ENCODE measurements at places on chromosomes 13 and 19.
A peak's percentile ranks its signal among the peaks of the same experiment; 100 is the strongest.

GRCh38 chr13:95445131-95445530 is 107.4 kb upstream of the CLDN10 start:
- no peak for DNase-seq

GRCh38 chr13:108588516-108588915 is 40.9 kb upstream of the MYO16 start:
- DNase-seq, result no peak

GRCh38 chr19:44741258-44741731 is 7.2 kb upstream of the BCL3 start:
- DNase-seq, result no peak

GRCh38 chr19:56692206-56692895 is 20.8 kb upstream of the ZNF835 start:
- no peak for DNase-seq

GRCh38 chr19:14381689-14382474 is 638 bp downstream of the ADGRE5 start:
- peak; percentile 52 for DNase-seq

DNA sequence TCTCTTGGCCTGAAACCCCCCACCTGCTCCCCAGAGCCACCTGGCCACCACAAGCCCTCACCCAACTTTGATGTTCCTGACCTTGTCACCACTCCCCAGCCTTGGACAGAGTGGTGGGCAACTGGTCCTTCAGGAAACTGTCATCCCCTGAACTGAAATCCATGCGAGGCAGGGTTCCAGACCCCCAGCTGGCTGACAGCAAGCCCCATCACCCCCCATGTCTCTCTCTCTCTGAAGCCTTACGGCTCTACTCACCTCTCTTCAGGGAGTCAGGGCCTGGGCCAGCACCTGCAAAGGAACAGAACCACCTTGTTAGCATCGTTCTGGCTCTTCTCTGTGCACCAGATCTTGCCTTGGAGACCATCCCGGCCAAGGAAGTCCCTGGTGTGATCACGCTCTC is 2.6 kb downstream of the LRFN1 start:
- no peak for DNase-seq

DNA sequence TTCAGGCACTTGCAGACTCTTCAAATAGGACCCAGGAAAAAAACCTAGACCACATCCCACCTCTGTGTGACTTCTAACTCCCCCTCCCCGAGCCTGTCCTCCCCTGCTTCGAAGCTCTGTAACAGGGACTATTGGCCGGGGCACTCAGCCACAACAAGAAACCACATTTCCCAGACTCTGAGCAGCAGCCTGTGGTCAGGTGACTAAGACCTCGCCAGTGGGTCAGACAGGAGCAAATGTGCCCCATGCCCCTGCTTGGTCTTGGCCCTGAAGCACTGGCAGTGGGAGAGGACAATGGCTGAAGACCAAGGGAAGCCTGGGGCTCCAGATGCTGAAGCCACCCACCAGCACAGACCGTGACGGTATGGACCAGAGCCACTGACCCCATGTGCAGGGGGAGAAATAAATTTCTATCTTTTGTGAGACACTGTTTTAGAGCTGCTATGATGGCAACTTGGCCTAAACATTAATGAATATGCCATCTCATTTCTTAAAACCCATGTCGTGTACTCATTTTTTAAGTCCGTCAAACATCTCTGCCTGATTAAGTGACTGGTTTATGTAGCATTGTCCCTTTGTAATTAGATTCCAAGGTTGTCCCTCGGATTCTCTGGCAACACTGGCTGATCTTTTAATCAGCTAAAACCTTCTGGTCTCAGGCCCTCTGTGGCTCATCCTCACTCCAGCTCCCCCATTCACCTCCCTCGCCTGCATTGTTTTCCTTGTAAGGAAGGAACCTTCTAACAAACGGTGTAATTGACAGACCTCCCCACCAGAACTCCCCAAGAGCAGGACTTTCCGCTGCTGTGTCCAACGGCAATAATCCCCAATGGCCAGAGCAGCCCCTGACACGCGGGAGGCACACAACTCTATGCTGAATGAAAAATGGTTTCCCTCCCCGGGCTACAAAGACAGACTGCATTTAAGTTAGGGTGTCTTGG is 98.4 kb downstream of the STK24 start:
- no peak for DNase-seq

DNA sequence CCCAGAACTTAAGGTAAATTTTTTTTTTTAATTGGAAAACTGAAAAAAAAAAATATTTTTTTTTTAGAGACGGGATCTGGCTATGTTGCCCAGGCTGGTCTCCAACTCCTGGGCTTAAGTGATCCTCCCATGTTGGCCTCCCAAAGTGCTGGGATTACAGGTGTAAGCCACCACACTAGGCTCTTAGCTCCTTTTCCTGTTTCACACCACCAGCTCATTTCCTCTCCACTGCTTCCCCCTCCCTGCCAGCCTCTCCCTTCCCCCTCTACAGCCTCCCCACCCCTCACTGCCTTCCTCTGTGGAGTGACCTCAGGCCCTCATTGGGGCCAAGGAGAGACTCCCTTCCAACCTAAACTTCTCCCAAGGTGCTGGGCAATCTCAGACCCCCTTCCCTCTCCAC is 4.2 kb upstream of the GIPR start:
- DNase-seq, result no peak

DNA sequence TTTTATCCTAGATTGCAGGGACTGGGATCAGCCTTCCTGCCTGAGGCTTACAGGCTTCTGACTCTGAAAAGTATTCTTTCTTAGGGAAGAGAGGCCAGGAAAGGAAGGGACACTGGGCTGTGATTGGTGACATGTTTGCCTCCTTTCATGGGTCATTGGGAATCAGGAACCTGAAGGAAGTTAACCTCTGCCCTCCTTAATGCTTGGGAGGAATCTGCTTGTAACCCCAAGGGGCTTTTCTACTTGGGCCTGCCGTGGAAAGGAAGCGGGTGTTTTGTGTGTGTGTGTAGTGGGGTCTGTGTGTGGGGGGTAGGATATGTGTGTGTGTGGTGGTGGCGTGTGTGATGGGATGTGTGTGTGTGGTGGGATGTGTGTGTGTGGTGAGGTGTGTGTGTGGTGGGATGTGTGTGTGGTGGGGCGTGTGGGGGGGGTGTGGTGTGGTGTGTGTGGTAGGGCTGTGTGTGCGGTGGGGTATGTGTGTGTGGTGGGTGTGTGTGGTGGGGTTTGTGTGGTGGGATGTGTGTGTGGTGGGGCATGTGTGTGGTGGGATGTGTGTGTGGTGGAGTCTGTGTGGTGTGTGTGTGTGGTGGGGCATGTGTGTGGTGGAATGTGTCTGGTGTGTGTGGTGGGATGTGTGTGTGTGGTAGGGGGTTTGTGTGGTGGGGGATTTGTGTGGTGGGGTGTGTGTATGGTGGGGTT is 41.3 kb upstream of the NPAS1 start:
- DNase-seq, result no peak

DNA sequence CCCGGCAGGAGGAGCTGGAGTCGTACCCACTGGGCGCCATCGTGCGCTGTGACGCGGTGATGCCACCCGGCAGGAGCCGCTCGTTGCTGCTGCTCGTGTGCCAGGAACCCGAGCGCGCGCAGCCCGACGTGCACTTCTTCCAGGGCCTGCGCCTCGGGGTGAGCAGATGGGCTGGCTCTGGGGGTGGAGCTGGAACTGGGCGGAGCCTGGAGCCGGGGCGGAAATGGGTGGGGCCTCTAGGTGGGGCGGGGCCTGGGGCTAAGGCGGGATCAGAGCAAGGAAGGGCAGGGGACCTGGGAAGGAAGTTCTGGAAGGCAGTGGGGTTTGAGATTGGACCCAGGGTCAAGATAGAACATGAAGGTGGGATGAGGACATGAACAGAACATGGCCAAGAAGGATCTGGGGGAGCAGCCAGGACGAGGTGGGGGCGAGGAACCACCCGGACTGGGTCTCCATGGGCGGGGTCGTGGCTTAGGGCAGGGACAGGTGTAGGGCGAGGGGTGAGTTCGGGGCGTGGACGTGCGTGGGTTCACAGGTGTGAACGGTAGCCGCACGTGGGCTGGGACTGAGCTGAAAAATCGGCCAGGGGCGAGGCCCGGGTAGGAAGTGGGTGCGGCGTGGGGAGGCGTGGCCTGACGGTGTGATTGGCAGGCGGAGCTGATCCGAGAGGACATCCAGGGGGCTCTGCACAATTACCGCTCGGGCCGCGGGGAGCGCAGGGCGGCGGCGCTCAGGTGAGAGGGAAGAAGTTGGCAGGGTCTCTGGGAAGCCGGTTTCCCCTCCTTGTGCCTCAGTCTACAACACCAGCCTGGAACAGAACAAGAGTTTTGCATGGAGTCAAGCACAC is 4.7 kb downstream of the EPS8L1 start:
- peak; percentile 91 for DNase-seq

All from AG08396 (cell line).